ENCODE measurements at places on chromosomes 2 and 18.

DNA sequence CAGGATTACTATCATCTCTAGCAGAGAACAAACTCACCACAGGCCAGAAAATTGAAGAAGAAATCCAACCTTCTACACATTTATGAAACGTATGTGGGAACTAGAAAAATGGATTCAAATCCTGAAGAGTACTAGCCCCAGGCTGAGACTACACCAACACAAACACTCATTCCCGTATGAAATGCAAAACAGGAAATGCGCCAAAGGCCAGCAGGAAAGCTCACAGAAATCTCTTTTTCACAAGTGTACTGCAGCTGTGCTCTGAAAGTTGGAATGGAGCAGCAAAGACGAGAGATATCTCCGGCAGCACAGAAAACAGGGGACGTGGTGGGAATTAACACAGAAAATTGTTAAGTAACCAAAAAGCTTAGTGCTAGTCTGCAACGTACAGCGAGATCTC is 913.5 kb downstream of the TDRD15 start:
- H3K36me3 ChIP-seq = no peaks in the 10 kb centered on the region
- no peak overlapping the region for H3K4me3 ChIP-seq
- H3K27ac ChIP-seq = no peak overlapping the region
- no peaks in the 10 kb centered on the region for H3K4me1 ChIP-seq

GRCh38 chr18:76456018-76456750 is 38.9 kb downstream of the ZNF516 start:
- H3K4me1 ChIP-seq = no peaks in the 10 kb centered on the region
- H3K36me3 ChIP-seq = no peaks in the 10 kb centered on the region
- H3K27ac ChIP-seq = no peak overlapping the region
- no peak for DNase-seq
- H3K4me3 ChIP-seq = no peak overlapping the region
- peaks cover 40% of the 10 kb centered on the region for H3K27me3 ChIP-seq

- H3K4me3 ChIP-seq = no peak overlapping the region
- no peak for DNase-seq
- H3K27ac ChIP-seq = no peak overlapping the region
- H3K4me1 ChIP-seq = no peaks in the 10 kb centered on the region
- no peaks in the 10 kb centered on the region for H3K36me3 ChIP-seq
These were observed 144.2 kb upstream of the ARL4C start for GRCh38 chr2:234641086-234641485.

DNA sequence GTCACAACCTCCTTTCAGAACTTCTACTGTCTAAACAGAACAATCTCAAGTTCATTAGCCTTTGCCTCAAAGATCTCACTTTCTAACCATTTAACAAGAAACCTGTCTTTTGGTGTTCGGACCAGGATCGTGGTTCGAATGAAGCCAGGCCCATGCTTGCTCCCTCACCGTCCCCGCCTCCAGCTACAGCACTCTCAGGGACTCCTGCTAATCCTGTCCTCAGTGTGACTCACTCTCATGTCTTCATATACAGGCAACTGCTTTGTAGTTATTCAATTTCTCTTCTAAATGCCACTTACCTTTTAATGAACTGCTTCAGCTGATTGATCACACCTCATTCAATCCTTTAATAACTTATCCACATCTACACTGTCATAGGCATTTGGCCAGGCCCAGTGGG is 15.8 kb downstream of the SERTAD2 start:
- H3K27ac ChIP-seq = peak overlapping the region; percentile 0
- no peak overlapping the region for H3K4me3 ChIP-seq
